ENCODE measurements at places on chromosomes 2 and 18.

DNA sequence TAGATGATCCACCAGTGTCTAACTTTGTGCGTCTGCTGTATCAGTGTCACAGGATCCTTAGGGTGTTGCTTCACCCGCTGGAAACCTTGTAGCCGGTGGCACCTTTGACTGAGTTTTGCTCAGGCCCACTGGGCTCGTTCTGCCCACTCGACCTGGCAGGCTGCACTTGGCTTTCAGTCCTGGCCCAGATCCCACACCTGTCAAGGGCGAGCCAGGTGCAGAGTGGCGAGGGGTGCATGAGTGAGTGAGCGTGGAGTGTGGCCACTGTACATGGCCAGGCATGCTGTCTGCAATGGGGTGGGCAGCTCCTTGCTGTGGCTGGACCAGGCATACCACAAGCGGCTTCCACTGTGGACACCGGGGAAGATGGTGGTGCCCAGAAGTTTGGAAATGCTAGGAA, 179.0 kb downstream of the FAM210A start:
- DNase-seq, result no peak

GRCh38 chr2:97870396-97870843, 125.3 kb downstream of the TMEM131 start:
- DNase-seq, result no peak

DNA sequence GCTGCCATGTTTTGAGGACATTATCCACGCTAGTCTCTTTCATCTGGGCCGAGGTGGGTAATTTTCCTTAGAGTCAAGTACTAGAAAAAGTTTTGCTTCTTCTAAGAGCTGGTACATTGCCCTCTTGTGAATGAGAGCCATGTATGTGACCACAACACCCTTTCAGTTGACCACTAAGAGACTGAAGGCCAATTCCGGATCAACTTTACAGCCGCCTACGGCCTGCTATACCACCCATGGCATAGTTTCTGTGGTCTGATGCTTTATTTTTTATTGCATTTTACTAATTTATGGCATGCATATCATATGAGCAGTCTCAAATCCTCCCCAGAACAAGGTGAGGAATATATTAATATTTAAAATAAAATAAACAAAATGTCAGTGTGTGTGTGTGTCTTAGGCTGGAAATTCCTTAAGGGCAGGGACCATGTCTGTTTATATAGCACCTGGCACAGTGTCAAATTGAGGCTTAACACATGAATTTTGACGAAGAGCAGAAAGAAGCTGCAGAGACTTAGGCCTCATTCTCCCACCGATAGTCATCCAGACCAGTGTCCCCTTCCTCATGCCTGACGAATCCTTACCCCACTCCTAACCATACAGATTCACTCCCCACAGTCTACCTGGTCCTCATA, 35.4 kb downstream of the PSD4 start:
- no peak for DNase-seq

- DNase-seq, result no peak
Observed at GRCh38 chr2:217489145-217489960, 513.4 kb downstream of the TNS1 start.

DNA sequence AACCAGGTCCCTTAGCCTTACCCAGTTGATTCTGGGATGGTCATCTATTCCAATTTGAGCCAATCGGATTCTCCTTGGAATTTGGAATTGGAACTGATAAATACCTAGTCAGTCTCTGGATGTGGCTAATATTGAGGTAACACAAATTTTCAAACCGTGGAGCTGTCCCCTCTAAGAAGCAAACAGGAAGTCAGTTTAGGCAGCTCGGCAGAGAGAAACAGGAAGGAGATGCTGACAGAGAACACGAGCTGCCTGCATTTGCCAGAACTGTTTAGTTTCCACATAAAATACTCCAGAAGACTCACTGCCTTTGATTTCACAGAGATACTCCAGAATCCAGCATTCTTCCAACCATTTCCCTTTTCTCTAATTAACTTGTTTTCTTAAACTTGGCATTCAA, 1024.9 kb downstream of the BCL11A start:
- no peak for DNase-seq

- no peak for DNase-seq
Observed at GRCh38 chr2:12862541-12862940, 145.8 kb downstream of the TRIB2 start.

GRCh38 chr2:36805635-36806224, 109.2 kb downstream of the VIT start:
- DNase-seq, result no peak

- no peak for DNase-seq
Observed at GRCh38 chr18:22309191-22309590, 108.5 kb downstream of the CTAGE1 start.

DNA sequence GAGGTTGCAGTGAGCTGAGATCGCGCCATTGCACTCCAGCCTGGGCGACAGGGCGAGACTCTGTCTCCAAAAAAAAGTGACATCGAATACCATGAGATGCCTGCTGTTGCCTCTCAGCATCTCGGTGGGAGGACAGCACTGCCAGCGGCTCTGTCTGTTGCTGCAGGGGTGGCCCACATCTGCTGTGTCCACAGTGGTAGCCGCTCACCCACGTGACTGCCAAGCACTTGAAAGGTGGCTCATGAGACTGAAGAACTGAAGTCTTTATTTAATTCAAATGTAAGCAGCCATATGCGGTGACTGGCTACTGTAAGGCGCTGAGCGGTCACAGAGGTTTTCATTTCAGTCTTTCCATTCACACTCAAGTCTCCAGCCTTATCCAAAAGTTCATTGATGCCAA, 25.8 kb downstream of the IMPA2 start:
- DNase-seq, result no peak

DNA sequence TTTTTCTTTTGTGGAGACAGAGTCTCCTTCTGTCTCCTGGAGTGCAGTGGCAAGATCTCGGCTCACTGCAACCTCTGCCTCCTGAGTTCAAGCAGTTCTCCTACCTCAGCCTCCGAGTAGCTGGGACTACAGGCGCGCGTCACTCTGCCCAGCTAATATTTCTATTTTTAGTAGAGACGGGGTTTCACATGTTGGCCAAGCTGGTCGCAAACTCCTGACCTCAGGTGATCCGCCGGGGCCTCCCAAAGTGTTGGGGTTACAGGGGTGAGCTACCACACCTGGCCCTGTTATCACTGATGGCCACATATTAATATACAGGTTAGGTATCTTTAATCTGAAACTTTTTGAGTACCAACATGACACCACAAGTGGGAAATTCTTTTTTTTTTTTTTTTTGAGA, 3.4 kb downstream of the MRPL35 start:
- DNase-seq, result no peak

GRCh38 chr18:75204732-75205513, 4.0 kb downstream of the PTGR3 start:
- DNase-seq, result no peak

DNA sequence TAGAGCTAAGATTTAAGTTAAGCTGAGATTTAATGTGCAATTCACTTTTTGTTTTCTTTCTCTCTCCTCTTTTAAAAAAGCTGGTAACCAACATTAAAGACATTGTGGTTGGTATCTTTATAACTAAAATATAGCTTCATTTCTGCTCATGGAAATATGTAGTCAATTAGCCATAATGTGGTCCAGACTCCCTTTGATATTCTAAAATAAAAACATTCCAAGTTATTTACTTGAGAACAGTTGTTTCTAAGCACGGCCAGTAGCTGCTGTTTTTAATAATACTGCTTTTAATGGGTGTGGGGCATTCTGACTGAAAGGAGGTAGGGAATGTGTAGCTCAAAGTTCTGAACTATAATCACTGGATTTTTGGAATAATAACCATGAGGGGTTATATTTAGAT, 183.3 kb upstream of the FBXO11 start:
- no peak for DNase-seq

DNA sequence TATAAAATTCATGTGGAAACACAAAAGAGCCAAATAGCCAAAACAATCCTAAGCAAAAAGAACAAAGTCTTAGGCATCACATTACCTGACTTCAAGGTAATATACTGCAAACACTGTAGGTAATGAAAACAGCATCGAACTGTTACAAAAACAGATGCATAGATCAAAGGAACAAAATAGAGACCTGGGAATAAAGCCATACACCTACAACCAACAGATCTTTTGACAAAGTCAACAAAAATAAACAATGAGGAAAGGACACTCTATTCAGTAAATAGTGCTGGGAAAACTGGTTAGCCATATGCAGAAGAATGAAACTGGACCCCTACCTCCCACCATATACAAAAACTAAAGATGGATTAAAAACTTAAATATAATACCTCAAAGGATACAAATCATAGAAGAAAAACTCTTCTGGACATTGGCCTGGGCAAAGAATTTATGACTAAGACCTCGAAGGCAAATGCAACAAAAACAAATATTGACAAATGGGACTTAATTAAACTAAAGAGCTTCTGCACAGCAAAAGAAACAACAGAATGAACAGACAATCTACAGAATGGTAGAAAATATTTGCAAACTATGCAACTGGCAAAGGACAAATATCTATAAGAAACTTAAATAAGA, 218.0 kb downstream of the PHLPP1 start:
- DNase-seq, result no peak

DNA sequence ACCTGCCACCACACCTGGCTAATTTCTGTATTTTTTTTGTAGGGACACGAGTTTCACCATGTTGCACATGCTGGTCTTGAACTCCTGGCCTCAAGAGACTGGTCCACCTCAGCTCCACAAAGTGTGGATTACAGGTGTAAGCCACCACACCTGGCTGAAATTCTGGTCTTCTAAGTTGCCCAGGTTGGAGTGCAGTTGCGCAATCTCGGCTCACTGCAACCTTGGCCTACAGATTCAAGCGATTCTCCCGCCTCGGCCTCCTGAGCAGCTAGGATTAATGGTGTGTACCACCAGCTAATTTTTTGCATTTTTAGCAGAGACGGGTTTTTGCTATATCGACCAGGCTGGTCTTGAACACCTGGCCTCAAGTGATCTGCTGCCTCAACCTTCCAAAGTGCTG, 5.6 kb downstream of the POLR2D start:
- no peak for DNase-seq

GRCh38 chr2:231925303-231926179, 655 bp downstream of the NPPC start:
- peak; percentile 51 for DNase-seq

- DNase-seq, result no peak
Observed at GRCh38 chr2:67322353-67323001, 74.7 kb upstream of the ETAA1 start.

DNA sequence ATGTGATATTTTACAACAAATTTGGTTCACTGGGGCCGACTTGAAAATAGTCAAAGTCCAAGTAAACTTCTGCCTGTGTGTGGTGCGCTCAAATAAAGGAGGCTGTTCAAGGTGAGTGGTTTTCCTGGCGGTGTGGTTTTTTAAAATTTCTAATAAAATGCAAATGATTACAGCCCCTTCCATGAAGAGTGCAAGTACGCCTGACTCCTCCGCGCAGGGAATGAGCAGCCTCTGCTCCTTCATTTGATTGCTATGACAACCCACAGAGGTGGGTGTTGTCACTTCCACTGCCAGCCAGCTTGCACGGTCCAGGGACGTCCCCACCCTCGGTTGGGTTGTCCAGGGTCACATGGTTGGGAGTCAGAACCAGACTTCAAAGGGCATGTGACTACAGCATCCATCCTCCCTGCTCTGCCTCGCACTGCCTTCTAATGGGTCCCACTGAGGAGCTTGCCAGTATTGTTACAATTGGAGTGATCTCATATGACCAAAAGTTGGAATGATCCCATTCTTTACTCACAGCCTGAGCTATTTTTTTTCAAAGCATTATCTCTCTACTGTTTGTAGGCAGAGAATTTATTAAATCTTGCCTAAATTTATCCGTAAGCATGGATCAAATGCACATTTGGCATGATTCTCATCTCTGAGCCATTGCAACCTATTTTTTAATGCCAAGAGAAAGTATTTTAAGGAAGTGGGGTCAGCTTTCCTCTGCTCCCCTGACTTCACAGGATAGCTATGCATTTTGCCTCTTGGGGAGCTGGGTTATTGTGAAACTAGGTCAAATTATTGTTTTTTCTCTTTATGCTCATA, 121.3 kb downstream of the AGAP1 start:
- no peak for DNase-seq

GRCh38 chr2:238905644-238906043, 57.8 kb downstream of the TWIST2 start:
- DNase-seq, result no peak

GRCh38 chr2:19614066-19614465, 255.6 kb upstream of the OSR1 start:
- DNase-seq, result no peak

- no peak for DNase-seq
Observed at GRCh38 chr2:235486729-235487128, 7.1 kb upstream of the AGAP1 start.

DNA sequence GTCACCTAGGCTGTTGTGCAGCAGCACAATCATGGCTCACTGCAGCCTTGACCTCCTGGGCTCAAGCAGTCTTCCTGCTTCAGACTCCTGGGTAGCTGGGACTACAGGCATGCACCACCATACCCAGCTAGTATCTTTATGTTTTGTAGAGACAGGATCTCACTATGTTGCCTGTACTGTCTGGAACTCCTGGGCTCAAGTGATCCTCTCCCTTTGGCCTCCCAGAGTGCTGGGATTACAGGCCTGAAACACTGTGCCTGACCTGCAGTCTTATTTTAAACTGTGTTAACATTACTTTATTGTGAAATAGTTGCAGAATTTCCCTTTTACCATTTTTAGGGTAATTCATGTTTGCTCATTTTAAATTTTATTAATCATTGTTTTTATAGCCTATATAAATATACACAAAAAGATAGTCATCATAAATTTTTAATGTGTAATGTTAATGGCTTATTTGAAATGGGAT, 24.6 kb downstream of the EML4 start:
- DNase-seq, result no peak

DNA sequence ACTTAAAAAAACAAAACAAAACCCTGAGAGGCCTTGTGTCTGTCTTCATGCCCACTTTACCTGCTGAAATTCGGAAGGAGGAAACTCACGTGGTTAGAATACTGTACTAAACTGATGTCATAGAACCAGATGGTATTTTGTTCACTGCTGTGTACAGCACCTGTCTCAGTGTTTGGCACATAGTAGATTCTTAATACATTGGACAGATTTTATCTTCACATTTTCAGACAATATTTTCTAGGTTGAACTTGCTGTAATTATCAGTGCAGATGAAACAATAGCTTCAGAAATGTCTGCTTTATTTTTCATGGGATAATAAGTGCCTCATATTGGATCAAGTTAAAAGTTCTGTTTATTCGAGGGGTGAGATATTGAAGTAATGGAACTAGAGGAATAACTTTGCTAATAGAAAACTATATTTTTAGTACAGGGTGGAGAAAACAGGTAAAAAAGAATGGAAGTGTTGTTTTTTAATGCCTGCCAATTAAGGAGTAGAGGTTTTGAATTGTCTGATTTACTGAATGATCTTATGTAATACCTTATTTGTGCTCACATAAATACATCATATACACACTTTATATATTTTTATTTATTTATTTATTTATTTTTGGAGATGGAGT, 23.7 kb downstream of the DDX1 start:
- DNase-seq, result no peak

GRCh38 chr18:74244554-74244953, 47.2 kb downstream of the CYB5A start:
- no peak for DNase-seq
